ENCODE measurements at places on chromosomes 1 and 21.

- DNase-seq, result no peak
These were observed 96.3 kb upstream of the GALNT2 start for GRCh38 chr1:229970714-229971113.

GRCh38 chr1:231887866-231888265 is 261.3 kb downstream of the DISC1 start:
- DNase-seq, result no peak

GRCh38 chr1:223083831-223084230 is 59.2 kb downstream of the TLR5 start:
- no peak for DNase-seq

DNA sequence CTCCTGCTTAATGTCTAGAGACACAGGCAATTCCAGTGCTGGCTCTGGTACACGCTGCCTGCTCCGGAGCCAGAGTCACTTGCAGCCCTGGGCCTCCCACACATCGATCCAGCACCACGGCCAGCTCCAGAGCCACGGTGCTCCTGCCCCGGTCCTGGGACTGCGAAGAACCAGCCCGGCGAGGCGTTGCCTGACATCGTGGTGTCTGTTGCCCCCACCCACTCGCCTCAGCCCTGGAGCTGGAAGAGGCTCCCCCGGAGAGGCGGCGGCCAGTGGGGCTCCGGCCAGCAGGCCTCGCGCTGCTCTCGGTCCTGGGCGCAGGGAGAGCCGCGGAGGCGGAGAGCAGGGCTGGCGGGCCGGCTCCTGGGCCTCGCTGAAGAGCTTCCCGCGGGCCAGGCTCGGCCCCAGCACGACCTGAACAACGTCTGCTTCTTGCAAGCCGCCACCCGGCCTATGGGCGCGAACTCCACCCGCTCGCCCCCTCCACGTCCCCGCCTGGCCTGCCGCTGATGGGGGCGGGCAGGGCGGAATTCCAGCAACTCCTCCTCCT is 364.8 kb downstream of the CEP170 start:
- no peak for DNase-seq

GRCh38 chr1:54325284-54325683 is 80.9 kb downstream of the SSBP3 start:
- no peak for DNase-seq

DNA sequence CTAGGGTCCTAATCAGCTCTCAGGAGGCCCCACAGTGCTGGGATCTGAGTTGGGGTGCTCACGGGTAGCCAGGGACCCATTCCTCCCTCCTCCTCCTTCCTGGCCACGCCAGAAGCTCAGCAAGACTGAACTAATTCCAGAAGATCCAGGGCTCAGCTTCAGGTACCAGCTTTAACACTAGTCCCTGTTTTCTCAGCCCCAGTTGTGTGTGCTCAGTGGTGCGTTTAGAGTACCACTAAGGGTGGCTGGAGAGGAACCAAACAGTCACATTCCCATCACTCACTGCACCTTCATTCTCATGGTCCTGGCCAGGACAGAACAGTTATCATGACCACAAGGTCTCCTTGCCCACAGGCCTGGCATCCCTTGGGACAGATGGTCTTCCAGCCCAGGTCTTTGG is 20.8 kb downstream of the PKP1 start:
- DNase-seq, result no peak

DNA sequence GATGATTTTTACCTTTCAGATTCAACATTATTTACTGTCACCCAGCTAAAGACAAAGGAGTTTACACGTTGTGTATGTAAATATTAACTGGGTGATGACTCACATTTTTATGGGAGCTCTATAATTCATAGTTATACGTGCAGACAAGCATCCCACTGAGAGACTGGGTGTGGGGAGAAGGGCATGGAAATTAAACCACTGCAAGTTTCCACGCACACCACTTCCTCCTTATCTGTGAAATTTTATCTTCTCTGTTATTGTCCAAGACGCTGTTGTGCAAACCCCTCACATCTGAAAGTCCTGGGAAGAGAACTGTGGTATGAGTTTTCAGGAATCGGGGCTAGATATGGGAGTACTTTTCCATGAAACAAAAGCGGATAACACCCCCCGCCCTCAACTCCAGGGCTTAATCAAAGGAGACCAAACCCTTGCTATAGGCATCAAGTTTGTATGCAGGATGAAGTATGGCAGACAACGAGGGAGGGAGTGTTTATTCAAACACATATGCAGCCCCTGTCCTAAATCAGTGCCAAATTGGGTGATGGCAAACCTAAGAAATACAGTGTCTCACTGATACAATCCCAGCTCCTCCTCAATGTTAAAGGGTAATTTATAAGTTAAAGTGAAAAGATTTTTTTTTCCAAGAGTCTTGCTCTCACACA is 23.3 kb upstream of the DPT start:
- DNase-seq, result no peak

- no peak for DNase-seq
These were observed 545.1 kb downstream of the PLPP3 start for GRCh38 chr1:56034222-56034621.

GRCh38 chr1:201542309-201543035 is 3.5 kb downstream of the NAV1 start:
- DNase-seq, result no peak

DNA sequence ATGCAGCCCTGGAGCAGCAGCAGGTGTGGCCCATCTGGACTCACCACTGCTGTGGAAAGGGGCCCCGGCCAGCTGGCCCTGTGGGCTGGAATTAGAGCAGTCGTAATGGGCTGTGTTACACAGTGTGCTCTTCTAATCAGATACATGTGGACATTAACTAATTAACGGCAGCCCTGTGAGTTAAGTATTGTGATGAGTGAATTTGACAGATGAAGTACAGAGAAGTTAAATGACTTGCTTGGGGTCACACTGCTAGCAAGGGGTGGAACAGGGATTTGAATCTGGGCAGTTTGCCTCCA is 58.6 kb downstream of the MDM4 start:
- no peak for DNase-seq

DNA sequence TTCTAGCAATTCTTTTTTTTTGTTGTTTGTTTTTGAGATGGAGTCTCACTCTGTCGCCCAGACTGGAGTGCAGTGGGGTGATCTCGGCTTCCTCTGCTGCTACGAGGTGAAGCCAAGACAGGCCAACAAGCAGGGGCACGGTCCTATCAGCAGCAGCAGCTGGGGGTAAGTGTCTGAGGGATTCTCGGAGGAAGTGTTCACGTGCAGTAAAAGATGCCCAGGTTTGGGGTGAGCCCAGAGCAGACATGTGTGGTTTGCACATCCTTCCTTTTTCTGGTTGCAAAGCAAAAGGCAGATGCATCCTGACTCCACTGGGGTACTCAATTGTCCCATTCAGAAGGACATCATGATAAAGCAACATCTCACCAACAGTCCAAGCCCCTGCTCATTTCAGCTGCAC is 27.7 kb downstream of the PIGP start:
- DNase-seq, result no peak

DNA sequence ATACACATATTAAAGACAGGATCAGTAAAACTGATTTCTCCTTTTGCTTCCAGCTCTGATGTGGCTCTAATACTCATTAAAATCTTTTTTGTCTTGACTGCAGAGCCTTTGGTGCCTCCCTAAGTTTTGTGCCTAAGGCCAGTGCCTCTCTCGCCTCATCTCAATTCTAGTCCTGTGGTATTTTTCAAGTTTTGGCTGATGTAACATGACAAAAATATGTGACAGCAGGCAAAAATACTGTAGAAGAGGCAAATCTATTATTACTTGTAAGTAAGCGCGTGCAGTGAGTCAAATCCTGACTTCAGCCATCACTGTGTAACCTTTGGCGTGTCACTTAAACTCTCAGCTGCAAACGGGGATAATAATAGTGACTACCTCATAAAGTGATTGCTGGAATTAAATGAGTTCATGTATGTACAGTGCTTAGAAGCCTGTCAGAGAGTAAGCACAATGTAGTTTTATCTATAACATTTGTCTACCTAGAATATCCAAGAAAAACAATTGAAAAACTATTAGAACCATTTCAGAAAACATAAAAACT is 74.0 kb downstream of the MAB21L3 start:
- no peak for DNase-seq

GRCh38 chr1:200558866-200559459 is 61.6 kb downstream of the KIF14 start:
- DNase-seq, result no peak

- DNase-seq, result no peak
These were observed 122.0 kb downstream of the IGSF21 start for GRCh38 chr1:18229625-18230024.

- DNase-seq, result no peak
These were observed 20.7 kb downstream of the ZNF695 start for GRCh38 chr1:246987083-246987690.

- DNase-seq, result no peak
These were observed 54.6 kb downstream of the ADSS2 start for GRCh38 chr1:244397131-244397530.

DNA sequence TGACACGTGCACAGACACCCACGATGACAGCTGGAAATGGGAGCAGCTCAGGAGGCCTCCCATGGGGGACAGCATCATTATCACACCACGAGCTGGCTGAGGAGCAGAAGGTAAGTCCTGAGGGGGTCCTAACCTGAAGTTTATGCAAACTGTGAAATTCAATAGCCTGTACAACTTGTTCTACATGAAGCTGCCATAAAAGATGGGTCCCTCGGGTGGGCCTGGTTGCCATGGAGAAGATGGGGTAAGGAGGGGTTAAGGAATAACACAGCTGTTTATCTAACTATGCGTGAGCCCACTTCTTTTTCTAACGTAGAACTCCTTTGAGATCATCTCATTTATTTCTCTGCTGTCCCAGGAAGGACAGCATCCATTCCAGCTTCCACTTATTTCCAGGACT is 163.4 kb upstream of the CD34 start:
- no peak for DNase-seq

- peak; percentile 31 for DNase-seq
These were observed 102.1 kb downstream of the JAK1 start for GRCh38 chr1:64864018-64864940.

GRCh38 chr21:17295997-17296396 is 216.8 kb upstream of the CXADR start:
- DNase-seq, result no peak

DNA sequence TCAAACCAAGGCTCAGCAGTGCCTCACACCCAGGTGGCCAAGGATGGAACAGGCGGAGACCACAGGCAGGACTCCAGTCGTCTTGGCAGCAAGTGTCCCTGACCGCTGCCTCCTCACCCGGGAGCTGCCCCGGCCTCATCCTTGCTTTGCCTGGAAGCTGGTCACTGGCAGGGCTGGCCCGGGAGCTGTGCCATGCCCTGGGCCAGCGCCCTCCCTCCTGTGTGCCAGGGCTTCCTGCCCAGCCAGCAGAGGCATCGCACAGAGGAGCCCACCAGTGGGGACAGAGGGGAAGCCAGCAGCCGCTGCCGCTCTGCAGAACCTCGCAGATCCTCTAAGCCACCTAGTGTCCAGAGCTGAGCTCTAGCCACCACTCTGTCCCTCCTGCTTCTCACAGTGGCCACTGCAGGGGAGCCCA is 7.8 kb downstream of the CASZ1 start:
- DNase-seq, result no peak

DNA sequence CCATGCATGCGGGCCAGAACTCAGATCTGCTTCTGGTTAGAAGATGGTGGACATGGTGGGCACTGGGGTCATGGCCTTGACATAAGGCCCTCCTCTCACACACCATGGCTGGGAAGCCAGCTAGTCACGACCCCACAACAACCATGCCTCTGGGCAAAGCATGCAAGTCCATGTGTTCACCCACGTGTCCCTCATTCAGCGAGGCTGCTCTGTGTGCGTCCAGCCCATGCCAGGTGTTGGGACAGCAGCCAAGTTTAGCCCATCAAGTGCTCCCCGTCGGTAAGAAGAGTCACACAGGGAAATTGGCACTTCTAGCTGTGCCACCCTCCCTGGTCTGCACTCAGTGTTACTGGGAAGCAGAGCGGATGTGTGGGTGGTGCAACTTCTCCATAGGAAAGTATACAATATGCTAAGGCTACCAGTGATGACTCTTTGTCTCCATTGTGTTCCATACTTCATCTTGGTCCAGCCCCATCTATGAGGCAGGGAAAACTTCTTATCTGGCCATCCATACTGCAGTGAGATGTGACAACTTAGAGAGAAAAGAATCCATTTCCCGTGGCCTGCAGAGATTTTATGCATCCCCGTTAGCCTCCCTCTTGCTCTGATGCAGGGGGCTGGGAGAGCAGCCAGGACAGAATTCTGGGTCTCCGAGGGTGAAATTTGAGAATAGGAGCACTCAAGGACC is 198.0 kb downstream of the GRIK3 start:
- no peak for DNase-seq

GRCh38 chr1:110750562-110750961 is 75.8 kb upstream of the KCNA3 start:
- no peak for DNase-seq

- no peak for DNase-seq
These were observed 491 bp upstream of the RAP1A start for GRCh38 chr1:111618961-111619634.

DNA sequence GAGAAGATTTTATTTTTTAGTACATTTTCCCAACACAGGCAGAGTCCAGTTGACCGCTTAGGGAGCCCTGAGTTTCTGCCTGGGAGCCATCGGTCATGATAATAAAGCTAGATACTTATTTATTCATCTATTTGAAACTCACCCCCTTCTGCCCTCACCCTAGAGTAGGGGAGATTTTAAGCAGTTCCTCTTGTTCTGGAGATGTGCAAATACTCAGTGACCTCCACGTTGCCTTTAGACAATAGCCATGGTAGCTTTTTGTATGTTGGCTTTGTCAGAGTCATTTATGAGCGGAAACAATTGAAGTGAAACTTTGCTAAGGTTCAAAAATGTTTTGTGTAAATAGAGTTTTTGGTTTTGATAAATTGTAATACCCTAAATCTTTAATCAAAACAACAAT is 45.7 kb upstream of the PLPPR4 start:
- no peak for DNase-seq

GRCh38 chr1:165842671-165843129 is 15.3 kb downstream of the UCK2 start:
- no peak for DNase-seq

- DNase-seq, result no peak
These were observed 49.6 kb downstream of the TNFRSF8 start for GRCh38 chr1:12112711-12113161.

DNA sequence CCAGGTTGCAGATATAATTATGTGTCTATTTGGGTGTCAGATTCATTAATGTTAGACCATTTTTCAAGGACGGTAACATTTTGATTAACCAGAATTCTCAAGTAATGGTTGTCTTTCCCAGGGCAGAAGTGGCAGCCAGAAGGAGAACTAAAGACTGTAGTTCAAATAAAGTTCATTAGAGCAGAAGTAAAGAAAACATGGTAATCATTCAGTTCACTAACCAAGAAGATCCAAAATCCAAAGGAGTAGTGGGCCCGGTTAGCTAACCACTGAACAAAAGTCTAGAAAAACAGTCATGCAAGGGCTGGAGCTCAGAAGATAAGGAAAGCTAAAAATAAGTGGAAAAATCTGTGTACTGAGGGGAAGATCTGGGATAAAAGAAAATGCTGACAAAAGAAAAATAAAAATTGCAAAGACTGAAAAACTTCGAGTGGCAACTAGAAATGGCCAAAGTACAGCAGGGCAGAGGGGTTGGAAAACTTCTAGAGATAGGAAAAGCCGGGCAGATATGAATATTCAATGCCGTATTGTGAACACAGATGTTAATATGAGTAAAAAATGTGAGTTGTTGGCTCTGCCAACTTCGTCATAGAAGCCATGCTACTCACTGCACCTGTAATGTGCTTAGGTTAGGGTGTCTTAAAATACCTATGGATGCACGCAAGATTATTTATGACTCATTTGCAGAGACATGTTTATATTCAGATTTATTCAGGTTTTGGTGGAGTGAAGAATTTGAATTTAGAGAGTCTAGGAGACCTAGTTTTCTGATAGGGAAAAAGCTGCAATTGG is 925.9 kb downstream of the LTN1 start:
- DNase-seq, result no peak

Data from stimulated activated CD8-positive, alpha-beta memory T cell treated with anti-CD3 and anti-CD28 coated beads, Interleukin-4, amount 100 ng/mL, for 1 hour (primary cell).